ENCODE measurements at places on chromosomes 16 and 17.

DNA sequence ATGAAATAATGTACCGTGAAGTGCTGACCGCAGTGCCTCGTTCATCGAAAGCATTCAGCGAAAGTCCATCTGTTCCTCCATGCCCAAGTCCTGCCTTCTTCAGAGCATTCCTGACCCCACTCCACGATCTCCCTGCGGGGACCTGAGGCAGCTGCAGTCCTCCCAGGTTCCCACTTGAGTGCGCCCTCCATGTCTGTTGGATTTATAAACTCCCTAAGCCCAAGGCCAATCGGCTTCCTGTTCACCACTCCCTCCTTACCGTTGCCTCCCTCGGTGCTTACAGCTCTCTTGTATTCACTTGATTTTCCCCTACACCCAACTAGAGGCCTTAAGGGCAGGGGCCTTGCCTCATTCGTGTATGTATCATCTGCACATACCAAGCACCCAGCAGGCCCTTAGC, 2.8 kb downstream of the RAD51D start:
- DNase-seq = no peak

DNA sequence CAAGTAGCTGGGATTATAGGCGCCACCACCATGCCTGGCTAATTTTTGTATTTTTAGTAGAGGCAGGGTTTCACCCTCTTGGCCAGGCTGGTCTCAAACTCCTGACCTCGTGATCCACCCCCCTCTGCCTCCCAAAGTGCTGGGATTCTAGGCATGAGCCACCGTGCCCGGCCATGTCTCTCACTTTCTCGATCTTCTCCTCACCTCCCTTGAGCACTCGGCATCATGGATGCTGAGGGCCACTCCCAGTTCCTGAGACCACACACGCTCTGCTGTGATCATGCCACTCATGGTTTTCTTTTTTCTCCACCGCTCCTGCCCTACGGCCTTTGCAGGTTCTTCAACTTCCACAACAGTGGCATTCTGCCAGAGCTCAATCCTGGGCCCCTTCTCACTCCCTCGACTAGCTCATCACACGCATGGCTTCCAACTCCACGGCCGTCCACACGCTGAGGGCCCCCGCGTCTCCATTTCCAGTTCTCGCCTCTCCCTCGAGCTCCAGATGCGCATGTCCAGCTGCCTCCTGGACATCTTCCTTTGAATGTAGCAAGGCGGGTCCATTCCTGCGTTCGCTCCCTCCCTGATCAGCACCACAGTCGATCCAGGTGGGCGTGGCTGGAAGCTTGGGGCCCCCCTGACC, 5.5 kb upstream of the NCBP3 start:
- no peak for DNase-seq

DNA sequence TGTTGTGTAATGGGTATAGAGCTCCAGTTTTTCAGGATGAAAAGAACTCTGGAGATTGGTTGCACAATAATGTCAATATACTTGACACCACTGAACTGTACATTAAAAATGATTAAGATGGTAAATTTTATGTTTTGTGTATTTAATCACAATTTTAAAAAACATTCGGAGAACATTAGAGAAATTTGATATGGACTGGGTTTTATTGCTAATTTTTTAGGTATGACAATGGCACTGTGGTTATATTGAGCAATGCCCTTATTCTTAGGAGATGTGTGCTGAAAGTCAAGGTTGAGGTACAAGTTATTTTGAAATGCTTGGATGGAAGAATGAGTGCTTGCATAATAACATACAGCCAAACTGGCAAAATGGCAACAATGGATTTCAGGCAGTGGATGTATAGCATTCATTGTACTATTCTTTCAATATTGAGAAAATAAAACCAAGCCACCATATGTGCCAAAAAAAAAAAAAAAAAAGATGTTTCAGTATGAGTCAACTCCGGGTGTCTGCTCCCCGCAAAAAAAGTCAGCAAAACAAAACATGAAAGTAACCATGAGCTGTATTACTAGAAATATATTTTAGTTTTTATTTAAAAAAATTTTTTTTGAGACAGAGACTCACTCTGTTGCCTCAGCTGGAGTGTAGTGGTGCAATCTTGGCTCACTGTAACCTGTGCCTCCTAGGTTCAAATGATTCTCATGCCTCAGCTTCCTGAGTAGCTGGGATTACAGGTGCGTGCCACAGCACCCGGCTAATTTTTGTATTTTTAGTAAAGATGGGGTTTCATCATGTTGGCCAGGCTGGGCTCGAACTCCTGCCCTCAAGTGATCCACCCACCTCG, 19.8 kb downstream of the HOXB1 start:
- no peak for DNase-seq

GRCh38 chr16:83809092-83809491, 1.3 kb downstream of the HSBP1 start:
- no peak for DNase-seq

GRCh38 chr16:66206363-66206762, 160.1 kb upstream of the CDH5 start:
- no peak for DNase-seq

DNA sequence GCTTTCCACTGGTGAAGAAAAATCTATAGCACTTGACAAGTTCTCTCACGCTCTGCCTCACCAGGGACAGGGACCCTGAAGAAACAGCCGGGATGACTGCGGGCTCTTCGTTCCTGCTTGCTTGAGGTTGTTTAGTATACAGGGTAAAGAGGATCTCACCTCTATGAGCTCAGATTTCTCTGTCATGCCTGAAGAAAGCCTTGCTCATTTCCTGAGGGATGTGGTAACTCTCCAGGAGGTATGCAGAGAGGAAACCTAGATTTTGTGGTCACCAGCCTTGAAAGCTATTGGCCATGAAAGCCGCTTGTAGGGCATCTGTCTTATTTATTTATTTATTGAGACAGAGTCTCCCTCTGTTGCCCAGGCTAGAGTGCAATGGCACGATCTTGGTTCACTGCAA, 23.2 kb downstream of the USP43 start:
- no peak for DNase-seq

- no peak for DNase-seq
Observed at GRCh38 chr17:29603109-29603674, 10.3 kb downstream of the ANKRD13B start.

- peak; percentile 34 for DNase-seq
Observed at GRCh38 chr17:38667099-38667786, 7.5 kb downstream of the EPOP start.

GRCh38 chr16:81881228-81881627, 102.1 kb downstream of the PLCG2 start:
- no peak for DNase-seq
